GM06990 (cell line): ENCODE measurements at places on chromosomes 3 and 15.

DNA sequence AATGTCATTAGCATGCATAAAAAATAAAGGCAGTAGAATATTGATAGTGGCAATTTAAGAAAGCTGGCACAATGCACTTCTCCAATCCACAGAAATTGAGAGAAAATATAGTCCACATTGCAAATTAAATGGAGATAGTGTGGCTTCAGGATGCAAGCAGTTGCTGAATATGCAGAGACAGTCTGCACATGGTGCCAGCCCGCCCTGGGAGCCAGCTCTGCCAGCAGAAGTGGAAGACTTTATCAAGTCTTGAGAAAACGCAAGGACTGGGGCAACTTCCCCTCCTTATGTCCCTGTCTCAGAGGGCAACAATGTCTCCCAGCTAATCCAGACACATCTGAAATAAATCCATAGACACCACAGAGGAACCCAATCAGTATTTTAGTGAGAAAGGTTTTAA is 57.2 kb downstream of the MB21D2 start:
- no peak for DNase-seq

GRCh38 chr3:117589454-117589853 is 879.9 kb downstream of the TUSC7 start:
- no peak for DNase-seq

GRCh38 chr3:124941771-124942170 is 7.2 kb upstream of the MUC13 start:
- DNase-seq, result no peak

DNA sequence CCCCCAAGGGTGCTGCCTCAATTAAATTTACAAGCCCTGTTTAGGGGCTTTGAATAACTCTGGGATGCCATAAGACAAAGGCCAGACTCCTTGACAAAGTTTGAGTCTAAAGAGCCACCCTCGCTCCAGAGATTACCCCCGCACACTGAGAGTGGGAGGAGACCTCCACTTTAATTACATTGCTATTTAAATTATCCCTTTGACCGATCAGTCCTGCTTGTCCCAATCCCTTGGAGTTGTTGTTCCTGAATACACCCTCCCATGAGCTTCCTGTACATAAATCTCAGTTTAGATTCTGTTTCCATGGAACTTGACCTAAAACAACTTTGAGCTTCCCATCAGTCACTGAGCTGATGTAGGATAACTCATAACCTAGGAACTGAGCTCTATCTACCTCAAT is 596.3 kb downstream of the PYDC2 start:
- no peak for DNase-seq

DNA sequence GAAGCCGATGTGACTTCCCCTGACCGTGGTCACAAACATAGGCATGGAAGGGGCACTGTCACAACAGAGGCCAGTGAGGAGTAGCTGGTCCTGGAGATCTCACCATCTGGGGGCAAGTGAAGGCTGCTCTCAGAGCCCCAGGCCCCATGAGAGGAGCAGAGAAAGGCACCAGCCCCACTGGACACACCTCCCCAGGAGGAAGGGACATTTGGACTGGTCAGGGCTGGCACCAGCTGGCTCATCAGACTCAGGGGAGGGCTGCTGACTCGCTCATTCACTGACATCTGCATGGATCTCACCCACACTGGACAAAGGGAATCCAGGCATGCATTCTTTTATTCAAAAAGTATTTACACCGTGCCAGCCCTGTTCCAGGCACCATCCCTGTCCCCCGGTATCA is 26.8 kb downstream of the ESYT3 start:
- no peak for DNase-seq

GRCh38 chr3:32200992-32201758 is 37.3 kb upstream of the CMTM8 start:
- no peak for DNase-seq

DNA sequence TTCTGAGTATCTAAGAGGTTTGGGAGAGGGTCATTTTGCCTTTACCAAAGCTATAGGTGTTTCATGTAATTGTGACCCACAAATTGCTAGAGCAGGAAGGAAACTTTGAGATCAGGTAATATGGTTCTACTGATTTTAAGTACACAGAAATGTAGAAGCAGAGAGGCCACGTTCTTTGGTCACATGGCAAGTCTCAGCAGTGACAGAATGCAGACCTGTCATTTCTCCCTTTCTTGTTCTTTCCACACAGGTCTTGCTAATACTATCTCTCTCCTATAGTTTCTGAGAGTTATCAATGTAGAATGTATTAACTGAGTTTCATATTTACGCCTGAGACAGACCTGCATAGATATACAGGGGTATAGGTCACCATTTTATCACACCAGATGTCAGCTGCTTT is 10.9 kb upstream of the RTP1 start:
- DNase-seq, result no peak

GRCh38 chr15:75380773-75381172 is 12.4 kb upstream of the MAN2C1 start:
- DNase-seq, result no peak

GRCh38 chr3:172173316-172174254 is 134.2 kb downstream of the FNDC3B start:
- DNase-seq, result no peak

- DNase-seq, result no peak
These were observed 22.3 kb downstream of the HACD2 start for GRCh38 chr3:123562547-123562946.

DNA sequence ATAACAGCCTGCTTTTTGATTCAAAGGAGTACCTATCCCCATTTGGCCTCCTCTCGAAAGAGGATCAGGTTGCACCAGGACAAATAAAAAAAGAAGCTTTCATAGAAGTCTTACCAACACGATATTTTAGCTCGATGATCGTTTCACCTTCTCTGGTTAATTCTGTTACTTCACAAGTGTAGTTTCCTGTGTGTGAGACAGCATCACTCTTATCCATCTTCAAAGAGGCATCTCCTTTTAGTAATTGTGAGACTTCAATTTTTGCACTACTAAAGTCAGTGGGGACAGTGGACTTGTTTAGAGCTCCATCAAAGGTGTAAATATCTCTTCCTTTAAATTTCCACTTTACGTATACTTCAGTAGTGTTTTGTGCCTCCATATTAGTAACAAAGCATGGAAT is 11.0 kb downstream of the CD47 start:
- no peak for DNase-seq

GRCh38 chr3:138010273-138010590 is 267 bp downstream of the CLDN18 start:
- no peak for DNase-seq

GRCh38 chr15:67585681-67586080 is 43.2 kb downstream of the MAP2K5 start:
- DNase-seq, result no peak

DNA sequence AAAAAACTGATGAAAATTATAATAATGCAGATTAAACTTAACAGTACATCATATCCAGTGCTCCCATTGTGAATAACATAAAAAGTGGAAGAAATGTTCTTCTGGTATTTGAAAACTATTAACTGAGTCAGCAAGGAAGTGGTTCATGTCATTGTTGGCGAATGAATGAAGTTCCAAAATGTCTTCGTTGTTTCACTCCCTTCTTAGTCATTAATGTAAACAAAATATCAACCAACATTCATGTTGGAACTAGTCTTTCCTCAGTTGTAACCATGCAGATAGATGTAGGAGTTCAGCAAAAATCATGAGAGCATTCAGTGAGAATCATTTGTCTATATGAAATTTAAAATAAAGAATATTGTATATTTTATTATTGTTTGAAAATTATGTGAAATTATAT is 44.1 kb upstream of the ICE2 start:
- DNase-seq, result no peak

GRCh38 chr3:10570196-10570946 is 65.0 kb upstream of the ATP2B2 start:
- DNase-seq, result no peak

DNA sequence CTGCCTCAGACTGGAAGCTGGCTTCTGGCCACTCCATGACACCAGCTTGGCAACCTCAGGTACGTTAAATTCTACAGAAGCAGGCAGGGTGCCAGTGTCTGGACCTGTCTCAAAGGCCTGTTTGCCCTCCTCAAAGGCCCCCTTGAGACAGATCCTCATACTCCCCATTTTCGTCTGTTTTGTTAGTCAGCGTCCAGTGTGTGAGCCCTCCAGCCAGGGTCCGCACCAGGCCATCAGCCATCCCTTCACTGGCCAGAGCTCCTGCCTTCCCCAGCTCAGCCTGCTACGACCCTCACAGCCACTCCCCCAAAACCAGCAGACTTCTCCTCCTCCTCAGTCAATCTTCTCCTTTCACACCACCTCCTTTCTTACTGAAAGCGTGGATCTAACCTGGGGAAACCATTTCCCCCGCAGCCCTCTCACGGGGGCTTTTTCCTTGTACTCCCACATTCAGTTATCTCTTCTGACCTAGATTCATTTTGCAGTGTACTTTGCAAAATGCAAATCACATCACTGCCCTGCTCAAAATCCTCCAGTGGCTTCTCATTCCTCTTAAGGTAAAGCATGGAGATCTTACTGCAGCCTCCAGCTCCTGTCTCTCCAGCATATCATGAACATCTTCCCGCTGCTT is 66.1 kb upstream of the CTDSPL start:
- DNase-seq, result no peak

GRCh38 chr3:69926385-69926784 is 73.1 kb upstream of the SAMMSON start:
- no peak for DNase-seq

DNA sequence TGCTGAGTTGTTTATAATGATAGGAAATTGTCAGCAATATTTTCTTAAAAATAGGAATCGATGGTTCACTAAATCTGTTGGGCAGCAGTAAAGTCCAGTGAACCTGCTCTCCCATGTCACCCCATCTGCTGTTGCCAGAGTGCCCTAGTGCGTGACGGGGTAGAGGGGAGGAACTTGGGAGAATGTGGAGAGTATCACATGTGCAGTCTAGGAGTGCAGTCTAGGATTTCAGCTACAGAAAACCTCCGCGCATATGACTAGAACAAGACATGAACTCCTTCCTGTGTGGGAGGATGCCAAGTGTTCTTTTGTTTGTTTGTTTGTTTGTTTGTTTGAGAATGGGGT is 74.6 kb upstream of the ACAD9 start:
- DNase-seq, result no peak

- DNase-seq, result no peak
These were observed 31.8 kb downstream of the EPHB3 start for GRCh38 chr3:184593220-184593927.

- no peak for DNase-seq
These were observed 471.9 kb upstream of the FRG2C start for GRCh38 chr3:75192146-75192616.

GRCh38 chr3:12968541-12968940 is 104.7 kb downstream of the IQSEC1 start:
- DNase-seq, result no peak

DNA sequence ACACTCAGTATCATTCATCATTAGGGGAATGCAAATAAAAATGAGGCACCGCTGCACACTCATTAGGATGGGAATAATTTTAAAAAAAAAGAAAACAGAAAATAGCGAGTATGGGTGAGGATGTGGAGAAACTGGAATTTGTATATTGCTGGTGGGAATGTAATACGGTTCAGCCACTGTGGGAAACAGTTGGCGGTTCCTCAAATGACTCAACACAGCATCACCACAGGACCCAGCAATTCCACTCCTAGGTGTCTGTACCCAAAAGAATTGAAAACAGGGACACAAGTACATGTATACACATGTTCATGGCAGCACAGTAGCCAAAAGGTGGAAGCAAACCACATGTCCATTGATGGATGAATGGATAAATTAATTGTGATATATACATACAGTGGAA is 35.2 kb upstream of the RFTN1 start:
- DNase-seq, result no peak

- no peak for DNase-seq
These were observed 989 bp upstream of the PPIB start for GRCh38 chr15:64163659-64164362.
